ENCODE measurements at places on chromosomes 11 and 22.

GRCh38 chr11:113532697-113533424 lies 57.7 kb upstream of the DRD2 start:
- DNase-seq, result peak; percentile 35

DNA sequence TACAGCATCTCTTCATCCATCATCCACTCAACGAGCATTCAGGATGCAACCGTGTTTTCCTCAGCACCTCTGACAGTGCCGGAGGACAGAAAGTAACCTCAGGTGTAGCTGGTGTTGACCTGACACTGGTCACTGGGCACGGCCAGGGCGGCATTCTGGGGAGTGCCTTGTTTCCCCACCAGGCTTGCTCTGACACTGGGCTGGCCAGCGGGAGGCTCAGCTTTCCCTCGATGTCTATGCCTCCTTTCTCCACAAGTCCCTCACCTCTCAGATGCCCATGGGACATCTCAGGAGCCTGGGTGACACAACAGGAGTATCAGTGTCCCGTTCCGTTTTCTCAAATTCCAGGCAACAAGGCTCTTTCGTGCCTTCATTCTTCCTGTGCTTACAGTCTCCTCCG lies 28.9 kb downstream of the CD6 start:
- DNase-seq, result no peak

- DNase-seq, result no peak
These were observed 24.8 kb upstream of the POU2AF2 start for GRCh38 chr11:111220721-111221120.

GRCh38 chr11:75594211-75594610 lies 32.2 kb downstream of the SERPINH1 start:
- no peak for DNase-seq

GRCh38 chr11:76206327-76207081 lies at the start of gene WNT11:
TSS of gene WNT11 (minus strand) at chr11:76206502. CDS start at chr11:76206407, 95 bp downstream.
- no peak for DNase-seq

DNA sequence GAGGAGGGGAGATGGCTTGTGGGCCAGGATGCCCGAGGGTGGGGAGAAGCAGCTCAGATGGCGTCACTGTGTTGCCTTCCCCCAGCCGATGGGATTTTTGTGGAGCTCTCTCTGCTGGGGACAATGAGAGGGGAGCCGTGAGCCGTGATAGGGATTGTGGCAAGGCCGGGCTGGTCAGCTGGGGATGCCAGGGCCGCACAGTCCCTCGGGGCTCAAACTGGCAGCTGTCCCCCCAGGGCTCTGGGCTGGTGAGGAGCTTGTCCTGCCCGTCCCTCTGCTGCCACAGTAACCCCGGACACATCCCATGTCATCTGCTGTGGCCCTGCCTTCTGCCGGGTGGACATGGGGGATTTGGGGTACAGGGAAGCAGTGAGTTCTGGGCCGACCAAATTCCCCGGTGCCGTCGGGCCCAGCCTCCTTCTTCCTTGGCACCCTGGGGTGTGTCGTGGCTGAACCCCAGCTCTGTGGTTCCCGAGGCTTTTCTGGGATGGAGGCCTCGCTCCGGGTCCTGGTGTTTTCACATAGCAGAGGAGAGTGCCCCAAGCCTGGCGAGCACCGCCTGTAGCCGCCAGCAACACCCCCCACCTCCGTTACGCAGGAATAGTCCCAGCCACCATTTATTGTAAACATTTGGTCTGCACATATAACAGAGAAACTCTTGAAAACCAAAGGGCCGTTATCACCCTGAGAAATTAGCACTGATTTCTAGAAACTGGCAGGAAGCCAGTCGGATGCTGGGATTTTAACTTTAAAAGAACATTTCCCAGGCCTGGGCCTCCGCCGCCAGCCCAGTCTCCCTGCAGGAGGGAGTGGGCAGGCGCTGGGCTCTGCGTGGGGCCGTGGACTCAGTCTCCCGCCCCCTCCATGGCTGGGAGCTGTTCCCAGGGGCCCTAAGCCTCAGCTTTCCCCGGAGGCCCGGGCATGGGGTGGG lies 9.9 kb downstream of the BRSK2 start:
- DNase-seq, result no peak

DNA sequence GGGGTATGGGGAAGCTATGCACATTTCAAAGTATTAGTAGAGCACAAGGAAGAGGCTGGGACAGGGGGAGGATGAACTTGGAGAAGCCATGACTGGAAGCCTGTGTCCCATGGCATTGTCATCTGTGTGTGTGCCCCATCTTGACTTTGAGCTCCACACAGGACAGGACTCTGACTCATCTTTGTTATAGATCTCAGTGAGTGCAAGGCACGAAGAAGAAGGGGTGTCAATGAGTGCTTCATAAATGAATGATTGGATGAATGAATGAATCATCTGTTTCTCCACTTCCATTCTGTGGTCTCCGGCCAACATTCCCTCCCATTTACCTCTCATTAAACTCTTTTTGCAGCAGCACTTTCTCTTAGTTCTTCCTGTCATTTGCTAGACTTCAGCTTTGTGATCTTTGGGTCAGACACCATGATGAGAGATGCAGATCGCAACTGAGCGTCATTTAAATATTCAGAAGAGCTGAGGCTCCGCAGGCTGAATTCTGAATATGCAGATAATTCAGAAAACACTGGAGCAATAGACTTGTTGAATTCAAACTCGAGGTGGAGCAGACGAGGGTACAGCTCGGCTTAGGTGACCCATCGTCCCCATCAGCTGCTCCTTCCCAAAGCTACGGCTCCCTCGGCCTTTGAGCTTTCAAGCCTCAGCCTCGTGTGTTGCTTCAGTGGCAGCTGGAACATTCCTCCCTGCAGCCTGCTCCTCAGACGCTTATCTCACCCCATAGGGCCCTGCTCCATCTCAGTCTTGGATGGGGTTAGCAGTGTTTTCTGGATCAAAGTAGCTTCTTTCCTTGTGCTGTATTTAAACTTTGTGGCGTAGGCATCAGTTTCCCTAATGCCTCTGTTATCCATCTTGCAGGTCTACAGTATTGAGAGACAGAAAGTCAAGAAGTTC lies 30.8 kb downstream of the APOL3 start:
- DNase-seq, result no peak
